A549 (cell line): ENCODE measurements at places on chromosomes 4 and X.

DNA sequence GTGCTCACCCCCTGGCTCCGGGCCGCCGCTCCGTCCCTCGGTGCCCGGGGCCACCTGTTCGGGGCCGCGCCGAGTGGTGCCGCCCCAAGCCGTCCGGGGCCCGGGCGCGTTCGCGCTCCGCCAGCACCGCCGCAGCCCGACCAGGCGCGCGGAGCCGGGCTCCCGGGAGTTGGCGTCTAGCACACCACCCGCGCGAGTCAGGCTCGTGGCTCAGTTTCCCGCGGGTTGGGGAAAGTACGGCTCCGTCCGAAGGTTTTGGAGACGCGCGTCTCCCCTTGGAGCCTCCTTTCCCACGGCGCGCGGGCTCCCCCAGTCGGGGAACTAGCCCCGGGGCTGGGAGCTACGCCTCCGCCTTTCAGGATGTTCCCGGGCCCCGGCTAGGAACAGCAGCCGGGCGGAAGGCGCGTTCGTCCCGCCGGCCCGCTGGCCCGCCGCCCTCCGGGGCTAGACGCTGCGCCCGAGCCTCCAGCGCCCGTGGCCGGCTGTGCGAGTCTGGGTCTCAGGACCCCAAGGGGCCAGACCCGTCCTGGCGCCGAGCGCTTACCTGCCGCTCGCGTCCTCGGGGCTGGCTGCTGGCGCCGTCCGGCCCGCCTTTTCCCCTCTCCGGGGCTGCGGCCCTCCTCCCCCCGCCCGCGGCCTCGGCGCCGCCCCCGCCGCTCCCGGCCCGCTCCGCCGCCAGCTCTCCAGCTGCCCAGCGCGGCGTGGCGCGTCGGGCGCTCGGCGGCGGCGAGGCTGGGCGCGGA, at the start of gene ADGRG2:
Gene ADGRG2, minus strand, starts transcription at position 571 of the 743 bp plus-strand sequence. CDS start 53,634 bp downstream, outside the sequence.
- peak; percentile 37 for DNase-seq

- DNase-seq: no peak
Observed at GRCh38 chr4:39047681-39048080, 14.4 kb upstream of the KLHL5 start.

DNA sequence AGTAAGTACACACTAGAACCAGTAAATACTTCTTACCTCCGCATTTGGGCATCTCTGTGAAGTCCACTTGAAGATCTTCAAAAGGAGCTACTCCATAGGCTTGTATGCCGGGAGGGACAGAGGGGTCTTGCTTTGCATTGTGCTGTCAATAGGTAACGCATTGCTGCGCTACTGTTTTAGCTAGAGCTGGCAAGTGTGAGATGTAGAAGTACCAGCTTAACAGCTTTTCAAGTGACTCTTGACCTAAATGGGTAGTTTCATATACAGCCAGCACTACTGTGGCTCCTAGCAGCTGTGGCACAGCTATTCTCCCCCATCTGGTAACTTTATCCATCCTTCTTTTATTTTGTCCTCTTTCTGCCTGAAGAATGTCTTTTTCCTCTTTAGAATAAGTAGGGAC, 205.3 kb upstream of the KLF8 start:
- DNase-seq: no peak

DNA sequence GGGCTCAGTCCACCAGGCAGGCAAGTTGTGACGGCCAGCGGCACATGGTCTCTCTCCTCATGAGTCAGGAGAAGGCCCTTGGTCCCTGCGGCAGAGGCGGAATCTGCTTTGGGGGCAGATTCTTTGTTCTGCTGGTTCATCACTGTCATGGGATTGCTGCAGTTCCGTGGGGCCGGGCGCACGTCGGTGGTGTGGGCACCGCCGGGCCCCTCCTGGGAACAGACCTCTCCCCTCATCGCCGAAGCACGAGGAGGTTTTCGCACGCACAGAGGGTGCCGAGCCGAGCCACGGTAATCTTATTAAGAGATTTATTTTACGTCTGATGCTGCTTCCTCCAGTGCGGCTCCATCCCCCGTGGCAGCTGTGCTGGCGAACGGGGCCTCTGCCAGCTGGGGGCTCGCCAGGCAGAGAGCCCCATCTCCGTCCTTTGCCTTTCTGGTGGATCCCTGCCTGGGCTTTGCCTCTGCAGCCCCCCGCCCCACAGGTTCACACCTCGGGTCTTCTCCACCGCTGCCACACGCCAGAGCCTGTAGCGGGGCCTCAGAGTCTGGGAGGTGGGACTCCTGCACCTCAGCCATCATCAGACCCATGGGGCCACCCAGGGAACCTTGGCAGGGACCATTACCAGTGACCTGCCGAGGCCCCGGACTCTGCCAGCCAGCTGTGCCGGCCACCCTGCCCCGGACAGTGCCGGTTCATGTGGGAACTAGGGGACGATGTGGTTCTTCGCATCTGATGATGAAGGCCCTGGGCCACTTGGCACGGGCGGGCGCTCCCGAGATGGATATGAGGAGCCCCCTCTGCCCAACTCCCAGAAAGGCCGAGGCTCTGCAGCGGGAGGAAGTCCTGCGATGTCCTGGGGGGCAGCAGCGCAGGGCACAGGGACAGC, 86.7 kb upstream of the NKX1-1 start:
- DNase-seq: no peak

GRCh38 chr4:42497142-42497910, 100.0 kb downstream of the SHISA3 start:
- no peak for DNase-seq

DNA sequence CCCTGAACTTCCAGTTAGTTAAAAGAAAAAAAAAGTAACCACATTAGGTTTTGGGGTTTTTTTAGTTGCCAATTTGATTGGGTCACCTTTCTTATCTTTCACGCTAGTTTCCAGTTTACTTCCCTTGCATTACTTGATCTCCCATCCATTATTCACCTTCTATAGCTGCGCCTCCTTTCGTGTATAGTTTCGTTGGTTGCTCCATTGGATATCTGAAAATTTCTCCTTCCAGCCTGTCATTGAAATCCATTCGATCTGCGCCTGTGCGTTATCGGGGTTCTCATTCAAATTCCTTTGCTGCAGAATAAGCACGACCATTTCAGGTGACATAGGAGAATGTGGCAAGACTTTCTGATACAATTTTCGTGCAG, 764 bp downstream of the TRAPPC11 start:
- DNase-seq: no peak

DNA sequence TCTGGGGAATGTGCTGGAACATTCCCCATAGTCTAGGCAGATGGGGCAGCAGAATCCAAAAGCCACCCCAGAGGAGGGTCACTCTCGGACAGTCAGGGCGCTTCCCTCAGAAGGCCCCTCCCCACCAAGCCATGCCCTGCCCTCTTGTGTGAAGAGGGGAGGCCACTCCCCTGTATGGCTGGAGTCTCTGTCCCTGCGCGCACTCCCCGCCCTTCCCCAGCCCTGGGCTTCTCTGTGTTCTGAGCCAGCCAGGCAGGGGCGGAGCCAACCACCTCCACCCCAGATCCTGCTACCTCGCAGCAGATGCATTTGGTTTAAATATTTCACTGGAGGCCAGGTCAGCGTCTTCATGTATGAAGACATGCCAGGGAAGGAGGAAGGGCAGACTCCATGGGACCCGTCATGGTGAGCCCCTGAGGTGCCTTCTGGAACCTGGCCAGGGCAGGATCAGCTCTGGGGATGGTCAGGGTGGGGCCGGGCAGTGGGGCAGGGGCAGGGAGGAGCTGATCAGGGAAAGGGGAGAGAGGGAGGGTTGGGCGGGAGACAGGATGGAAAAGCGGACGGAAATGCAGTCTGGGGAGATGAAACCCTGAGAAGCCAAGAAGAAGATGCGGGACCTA, 107.3 kb downstream of the ADRA2C start:
- DNase-seq: no peak

- DNase-seq: no peak
Observed at GRCh38 chrX:130877892-130878341, 25.1 kb downstream of the ENOX2 start.

GRCh38 chr4:103397541-103397940, 199.4 kb upstream of the CENPE start:
- no peak for DNase-seq

DNA sequence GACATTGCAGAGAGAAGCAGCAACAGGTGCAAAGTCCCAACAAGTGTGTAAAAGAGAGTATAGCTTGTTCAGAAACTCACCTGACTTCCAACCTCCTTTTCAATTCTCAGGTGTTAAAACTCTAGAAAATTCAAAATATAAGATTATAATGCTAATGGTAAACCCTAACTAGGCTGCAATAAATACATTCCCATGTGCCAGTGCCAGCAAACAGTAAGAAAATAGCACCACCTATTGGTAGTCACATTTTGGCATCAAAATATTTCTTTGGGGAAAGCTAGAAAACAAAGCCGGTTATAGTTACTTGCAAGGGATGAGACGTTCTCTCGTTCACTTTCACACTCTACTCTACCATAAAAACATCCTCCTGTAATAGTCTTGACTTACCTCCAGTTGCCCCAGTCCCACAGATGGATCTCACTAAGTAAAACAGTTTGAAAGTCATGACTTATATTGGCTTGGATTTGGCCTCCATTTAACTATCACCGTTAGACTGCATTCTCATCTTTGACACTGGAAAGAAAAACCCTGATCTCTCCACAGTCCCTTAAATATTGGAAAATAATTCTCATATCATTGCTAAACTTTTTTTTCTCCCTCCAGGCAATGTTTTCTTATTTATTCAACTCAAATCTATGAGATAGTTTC, 9.6 kb downstream of the BMP3 start:
- no peak for DNase-seq

- DNase-seq: no peak
Observed at GRCh38 chr4:129561886-129562671, 466.1 kb downstream of the C4orf33 start.
